ENCODE measurements at places on chromosomes 12 and 14.

DNA sequence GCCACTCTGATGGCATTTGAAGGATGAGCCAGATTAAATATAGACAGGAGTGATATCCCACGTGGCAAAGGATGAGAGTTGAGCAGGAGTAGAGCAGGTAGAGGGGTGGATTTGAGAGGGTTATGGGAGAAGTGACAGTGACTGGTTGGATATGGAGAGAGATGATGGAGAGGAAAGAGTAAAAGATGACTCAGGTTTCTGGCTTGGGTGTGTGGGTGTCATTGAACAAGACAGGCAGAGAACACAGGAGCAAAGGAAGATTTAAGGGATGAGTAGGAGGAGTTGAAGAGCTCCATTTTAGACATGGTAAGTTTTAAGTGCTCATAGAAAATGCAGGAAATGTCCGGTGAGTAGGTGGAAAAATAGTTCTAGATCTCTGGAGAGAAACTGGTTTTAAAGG is 136.9 kb downstream of the EGLN3 start:
- no peak for DNase-seq

DNA sequence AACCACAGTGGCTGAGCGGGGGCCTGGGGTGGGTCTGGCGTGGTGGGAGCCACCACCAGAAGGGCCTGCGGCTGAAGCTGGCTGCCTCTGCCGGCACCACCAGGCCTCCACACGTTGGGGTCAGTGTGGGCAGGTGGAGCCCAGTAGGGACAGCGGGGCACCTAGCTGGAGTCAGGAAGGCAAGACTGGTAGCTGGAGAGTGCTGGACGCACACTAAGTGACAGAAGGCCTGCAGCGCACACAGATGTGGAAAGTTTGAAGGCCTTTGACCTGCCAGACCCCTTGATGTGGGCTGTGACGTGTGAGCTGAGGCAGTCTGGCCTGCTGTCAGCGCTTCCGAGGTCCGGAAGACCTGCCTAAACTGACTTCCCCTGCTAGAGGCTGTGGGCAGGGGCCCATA is 26.3 kb downstream of the RIN3 start:
- peak; percentile 78 for DNase-seq

DNA sequence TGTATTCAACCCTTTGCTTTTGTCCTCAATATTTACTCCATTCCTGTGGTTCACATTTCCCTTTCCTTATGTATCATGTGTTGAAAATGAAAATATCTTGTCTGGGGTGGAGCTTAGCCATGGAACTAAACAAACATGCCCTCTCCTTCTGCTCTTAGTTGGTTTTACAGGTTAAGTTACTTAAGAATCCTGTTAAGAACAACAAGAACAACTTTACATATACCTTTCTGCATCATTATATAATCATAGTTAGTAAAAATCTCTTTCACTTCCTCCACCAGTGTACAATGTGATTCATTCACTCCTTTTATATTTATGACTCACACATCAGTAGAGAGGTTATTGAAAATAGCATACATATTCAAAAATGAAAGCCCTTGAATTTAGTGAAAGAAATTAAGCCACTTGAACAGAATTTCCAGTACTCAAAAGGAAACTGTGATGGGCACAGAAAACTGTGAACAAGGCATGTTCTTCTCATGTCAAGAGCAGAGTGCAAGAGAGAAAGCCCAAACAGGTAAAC is 307.7 kb downstream of the CCDC91 start:
- DNase-seq, result peak; percentile 7

- no peak for DNase-seq
These were observed 55.4 kb downstream of the FAR2 start for GRCh38 chr12:29204521-29204920.

DNA sequence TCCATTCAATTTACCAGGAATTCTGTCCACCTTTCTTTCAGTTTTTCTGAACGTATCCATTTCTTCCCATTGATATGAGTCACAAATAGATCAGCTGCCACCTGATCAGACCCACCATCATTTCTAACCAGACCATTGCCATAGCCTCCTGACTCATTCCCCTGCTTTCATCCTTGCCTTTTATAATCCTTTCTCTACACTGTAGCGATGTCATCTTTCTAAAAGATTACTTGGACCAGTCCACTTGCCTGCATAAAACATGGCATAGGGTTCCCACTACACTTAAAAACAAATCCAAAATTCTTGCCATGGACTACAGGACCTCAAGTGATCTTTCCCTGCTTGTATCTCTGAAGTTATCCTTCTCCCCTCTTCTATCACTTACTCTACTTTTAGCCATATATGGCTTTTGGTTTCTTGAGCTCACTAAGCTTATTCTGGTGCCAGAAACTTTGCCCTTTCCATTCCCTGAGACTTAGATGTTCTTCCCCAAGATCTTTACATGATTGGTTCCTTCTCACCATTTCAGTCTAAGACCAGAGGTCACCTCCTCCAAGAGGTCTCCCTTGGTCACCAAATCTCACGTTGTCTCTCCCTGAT is 149.5 kb upstream of the KRR1 start:
- peak; percentile 42 for DNase-seq

- DNase-seq, result no peak
These were observed 10.8 kb upstream of the PSMA6 start for GRCh38 chr14:35281341-35281740.

- DNase-seq, result peak; percentile 79
These were observed 18.2 kb upstream of the CLEC2D start for GRCh38 chr12:9651265-9651729.

- DNase-seq, result no peak
These were observed 2.3 kb downstream of the HSPA2 start for GRCh38 chr14:64542836-64543201.

DNA sequence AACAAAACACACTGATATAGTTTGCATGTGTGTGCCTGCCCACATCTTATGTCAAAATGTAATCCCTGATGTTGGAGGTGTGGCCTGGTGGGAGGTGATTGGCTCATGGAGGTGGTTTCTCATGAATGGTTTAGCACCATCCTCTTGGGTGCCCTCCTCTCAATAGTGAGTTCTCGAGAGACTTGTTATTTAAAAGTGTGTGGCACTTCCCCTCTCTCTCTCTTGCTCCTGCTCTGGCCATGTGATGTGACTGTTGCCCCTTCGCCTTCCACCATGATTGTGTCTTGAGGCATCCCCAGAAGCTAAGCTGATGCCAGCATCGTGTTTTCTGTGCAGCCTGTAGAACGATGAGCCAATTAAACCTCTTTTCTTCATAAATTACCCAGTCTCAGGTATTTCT is 454.1 kb upstream of the DCN start:
- DNase-seq, result no peak

DNA sequence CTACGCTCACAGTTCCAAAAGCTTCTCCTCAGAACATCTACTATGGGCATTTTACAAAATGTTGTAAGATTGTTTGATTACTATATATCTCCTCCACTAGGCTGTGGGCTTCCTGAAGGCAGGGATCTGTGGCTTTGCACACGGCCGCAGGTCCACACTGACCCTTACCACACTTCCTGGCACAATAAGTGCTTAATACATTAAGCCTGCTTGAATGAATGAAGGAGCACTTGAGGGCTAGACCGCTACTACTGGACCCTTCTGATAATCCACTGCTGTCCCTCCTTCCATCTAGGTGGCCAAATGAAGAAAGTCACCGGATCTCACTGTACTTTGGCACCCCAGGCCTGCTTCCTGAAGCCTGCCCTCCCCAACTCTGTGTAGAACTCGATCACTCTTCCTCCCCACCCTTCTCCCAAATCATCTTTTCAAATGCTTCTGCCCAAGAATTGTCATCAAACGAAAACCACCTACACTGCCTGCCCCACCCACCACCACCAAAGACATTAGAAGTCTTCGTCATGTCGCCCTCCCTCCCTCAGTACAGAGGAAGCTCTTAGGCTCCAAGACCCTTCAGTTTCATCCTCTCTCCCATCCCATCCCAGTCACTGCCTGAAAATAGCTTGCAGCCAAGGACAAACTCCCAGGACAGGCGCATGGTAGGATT is 596 bp upstream of the ZBTB39 start:
- peak; percentile 3 for DNase-seq

DNA sequence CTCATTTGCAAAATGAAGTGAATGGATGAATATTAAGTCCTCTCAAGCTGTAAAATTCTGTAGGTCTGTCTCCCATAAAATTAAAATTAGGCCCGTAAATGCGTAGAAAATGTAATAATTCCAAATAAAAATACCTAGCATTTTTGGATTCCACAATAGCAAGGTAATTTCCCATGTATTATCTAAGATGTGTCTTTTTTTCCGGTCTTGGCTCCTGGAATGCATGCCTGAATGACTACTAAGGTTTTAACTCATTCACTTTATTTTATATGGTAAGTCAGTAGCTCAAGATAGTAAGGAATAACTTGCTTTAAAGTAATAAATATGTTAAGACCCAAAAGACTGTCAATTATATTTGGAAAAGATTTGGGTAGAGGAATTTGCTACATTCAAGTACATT is 11.1 kb downstream of the TXNRD1 start:
- no peak for DNase-seq

GRCh38 chr12:64808110-64808509 is 16.3 kb upstream of the TBC1D30 start:
- no peak for DNase-seq

GRCh38 chr12:62251609-62251958 is 8.6 kb upstream of the USP15 start:
- no peak for DNase-seq

DNA sequence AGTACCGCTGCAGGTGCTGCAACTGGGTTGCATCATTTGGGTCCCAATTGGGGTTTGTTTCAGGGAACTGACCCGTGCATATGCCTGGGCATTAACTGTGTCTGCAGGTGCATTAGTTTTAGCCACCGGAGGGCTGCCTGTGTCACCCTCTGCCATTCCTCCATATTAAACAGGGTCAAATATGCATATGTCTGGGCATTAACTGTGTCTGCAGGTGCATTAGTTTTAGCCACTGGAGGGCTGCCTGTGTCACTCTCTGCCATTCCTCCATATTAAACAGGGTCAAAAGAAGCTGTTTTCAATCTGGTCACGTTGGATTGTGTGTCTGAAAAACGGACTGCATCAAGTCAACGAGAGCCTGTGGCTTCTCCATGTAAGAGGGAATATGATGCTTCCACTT is 1317.0 kb downstream of the TMEM121 start:
- DNase-seq, result no peak

All from RPMI7951 (cell line).